HAP-1 (cell line): ENCODE measurements at places on chromosomes 16 and 17.
A peak's percentile ranks its signal among the peaks of the same experiment; 100 is the strongest.

DNA sequence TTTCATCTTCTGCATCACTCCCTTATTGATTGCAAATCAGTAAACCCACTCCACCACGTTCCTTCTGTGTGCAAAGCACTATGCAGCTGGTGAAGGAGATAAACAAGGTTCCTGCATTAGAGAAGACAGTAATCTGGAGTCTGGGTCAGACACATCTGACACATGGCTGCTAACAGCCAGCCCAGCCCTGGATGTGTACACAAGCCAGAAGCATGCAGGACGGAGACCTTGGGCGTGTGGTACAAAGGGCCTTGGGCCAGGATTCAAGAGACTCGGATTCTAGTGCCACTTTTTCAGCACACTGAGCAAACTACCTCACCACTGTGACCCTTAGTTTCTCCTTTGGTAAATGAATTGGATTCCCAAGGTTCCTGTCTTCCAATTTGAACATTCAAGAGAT, 86.6 kb upstream of the DNAH9 start:
- no peak for DNase-seq

GRCh38 chr16:14309001-14309886, 238.1 kb downstream of the MRTFB start:
- no peak for DNase-seq

GRCh38 chr17:78358538-78359320, 1.1 kb downstream of the SOCS3 start:
- DNase-seq: no peak

DNA sequence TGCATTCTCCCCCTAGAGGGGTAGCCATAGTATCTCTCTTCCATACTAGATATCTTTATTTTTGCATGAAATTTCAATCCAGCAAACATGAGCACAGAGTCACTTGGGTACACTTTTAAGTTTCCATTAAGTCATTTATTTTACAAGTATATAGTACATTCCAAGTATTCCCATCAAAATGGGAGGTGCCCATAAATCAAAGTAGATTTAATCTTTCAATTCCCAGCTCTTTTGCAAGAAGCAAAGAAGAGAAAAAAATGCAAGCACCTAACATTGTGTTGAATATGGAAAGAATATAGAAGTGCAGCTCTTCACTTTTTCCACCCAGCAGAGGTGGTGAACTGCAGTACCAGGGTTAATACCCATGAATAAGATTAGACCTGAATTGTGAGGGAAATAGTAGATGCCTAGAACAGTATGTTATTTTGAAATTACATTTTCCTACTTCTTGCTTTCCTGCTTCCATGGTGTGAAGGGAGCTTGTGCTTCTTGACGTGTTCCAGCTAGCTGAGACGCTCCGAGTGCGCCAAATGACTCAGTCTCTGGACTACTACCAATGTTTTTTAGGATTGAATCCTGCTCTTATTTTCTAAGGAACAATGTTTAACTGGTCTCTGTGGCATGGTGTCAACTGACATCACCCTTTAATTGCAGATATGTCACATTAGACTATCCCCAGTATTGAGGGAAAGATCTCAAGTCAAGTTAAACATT, 151.1 kb upstream of the MAF start:
- no peak for DNase-seq

DNA sequence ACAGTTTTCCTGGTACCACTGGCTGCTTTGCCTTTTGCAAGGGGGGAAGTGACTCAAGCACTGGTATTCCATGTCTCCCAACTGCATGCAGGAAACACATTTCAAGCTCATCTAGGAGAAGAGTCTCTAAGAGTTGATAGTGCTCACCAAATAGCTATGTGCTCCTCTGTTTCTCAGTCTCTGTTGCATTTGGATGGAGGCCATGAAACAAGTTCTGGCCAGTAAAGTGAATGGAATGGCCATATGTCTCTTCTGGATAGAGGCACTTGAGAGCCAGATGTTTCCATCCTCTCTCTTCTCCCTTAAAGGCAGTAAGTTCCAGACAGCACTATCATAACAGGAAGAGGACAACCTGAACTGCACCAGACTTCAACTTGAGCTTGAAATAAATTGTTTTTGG, 60.6 kb downstream of the C16orf82 start:
- no peak for DNase-seq

- DNase-seq: no peak
Observed at GRCh38 chr16:86088816-86089215, 189.9 kb downstream of the IRF8 start.

- peak; percentile 63 for DNase-seq
Observed at GRCh38 chr16:9050102-9050830, 41.2 kb upstream of the HAPSTR1 start.

DNA sequence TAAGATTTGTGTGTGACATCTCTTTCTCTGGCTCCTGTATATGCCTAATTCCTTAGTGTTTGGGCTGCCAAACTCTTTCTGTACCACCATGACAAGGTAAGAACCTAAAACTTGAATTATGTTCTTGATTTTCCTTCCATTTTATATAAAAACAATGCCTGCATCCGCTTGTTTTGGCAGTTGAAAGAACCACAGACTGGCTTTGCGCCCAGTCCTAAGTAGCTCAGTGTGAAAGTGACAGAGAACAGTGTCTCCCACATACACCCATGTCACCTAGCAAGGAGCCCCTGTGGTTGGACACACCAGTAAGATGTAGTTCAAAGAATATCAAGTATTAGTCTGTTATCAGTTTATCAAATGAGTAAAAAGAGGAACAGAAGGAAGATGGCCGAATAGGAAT, 40.7 kb upstream of the SLC6A2 start:
- DNase-seq: no peak

DNA sequence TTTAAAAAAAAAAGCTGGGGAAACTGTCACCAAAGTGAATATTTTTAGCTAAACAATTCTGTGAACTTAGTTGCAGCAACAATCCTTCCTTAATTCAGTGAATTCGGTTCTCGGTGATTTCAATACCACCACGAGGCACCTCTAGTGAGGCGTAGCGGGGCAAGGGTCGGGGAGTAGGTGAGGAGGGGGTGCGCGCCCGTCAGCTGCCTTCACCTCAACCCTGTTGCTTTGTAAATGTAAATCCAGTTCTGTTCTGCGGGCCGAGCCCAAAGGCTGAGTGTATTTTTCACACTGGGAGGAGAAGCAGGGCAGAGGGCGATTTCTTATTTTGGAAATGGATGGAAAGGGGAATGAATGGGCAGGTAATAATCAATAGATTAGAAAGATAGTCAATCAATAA, 17.4 kb downstream of the SALL1 start:
- no peak for DNase-seq

- no peak for DNase-seq
Observed at GRCh38 chr17:16975277-16975651, 3.3 kb upstream of the TNFRSF13B start.

DNA sequence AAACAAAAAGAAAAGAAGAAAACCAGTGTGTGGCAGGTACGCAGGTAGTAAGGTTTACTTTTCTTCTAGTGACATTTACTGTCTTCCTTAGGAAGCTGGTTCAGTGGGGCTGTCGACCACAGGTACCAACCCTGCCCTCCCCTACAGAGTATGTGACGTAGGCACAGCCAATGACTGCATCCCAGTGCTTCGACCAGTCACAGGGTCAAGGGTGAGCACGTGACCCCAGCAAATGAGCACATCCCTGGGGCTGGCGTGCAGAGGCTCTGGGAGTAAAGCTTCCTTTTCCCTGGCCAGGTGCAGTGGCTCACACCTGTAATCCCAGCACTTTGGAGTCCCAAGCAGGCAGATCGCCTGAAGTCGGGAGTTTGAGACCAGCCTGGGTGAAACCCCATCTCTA, 38.9 kb upstream of the PLCG2 start:
- DNase-seq: no peak

DNA sequence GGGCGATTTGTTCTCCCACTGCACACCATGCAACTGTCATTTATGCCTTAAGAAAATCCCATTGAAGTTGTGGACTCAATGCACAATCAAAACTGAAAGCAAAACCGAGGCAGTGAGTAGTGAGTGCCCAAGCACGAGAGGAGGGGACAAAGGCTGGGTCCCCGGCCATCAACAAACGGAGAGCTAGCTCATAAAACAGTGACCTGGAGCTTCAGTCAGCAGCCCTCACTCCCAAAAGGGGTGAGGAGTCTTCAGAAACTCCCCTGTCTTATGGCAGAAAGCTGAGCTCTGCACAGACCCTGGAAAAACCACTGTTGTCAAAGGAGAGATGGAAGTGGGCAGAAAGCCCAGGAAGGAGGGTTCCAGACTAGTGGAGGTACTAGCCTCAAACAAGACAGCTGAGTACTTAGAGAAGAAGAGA, 96.9 kb downstream of the ADCY9 start:
- DNase-seq: no peak

GRCh38 chr16:77897831-77898605, 109.7 kb downstream of the VAT1L start:
- no peak for DNase-seq
